Posterior cingulate gyrus (tissue), 11 donors: ENCODE measurements at places on chromosomes 1 and 21.

GRCh38 chr1:89686520-89686919 is 53.6 kb downstream of the LRRC8C start:
- no peak for DNase-seq

DNA sequence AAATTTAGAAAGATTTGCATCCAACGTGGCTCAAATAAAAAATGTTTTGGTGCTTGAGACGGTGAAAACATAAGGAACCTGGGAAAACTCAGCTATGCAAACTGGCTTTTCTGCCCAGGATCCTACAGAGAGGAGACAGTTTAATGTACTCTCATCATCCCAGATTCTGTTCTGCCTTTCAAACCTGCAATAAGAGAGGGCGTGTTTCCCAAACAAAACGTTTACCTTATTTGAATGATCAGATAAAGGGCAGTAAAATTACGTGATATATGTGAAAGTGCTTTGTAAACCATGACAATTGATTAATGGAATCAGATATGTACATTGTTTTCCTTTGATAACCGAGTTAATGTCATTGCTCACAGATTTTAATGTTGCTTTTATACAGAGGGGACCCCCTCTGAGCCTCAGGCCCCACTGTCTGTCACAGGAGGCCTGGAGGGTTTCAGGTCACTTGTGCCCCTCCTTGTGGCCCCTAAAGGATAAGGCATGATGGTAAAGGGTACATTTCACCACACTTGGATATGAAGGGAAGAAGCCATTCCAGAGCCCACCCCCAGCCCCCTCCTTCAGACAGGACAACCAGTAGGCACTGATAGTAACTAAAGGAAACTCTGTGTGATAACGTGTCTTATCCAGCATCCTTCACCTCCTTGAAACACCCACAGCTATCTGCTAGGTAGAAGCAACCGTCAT is 157.6 kb downstream of the EDEM3 start:
- no peak for DNase-seq

DNA sequence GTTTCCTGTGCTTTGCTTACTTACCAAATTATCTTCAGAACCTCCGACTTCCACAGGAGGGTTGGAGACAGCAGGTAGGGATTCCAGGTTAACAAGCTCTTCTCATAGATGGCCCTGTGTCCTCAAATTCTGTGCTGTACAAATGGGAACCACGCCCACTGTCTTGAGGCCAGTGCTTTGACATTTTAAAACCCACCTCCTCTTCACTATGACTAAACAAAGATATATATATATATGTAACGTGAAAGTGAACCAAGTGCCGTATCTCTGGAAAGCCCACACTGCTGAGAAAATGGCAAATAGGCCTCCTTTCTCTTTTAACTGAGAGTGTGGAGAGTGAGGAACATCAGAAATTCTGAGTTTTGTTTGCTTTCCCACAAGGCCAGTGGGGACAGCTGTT is 99.6 kb downstream of the ZBTB18 start:
- no peak for DNase-seq

DNA sequence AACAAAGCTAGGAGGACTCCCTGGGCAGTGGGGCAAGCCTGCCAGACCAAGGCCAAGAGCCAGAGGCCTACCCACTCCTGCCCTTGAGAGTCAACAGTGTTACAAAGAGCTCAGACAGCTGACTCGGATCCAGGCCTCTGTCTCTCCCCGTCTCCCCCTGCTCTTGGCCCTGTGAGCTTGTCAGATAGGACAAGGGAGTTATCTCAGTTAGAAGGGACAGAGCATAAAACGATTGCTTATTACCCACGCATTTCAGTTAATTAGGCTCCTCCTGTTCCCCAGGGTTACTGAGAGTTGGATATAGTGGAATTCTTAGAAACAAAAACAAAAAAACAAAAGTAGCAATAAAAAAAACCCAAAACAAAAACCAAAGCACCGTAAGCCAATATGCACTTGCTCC is 1.3 kb downstream of the SLC41A1 start:
- DNase-seq: peak; percentile 36

DNA sequence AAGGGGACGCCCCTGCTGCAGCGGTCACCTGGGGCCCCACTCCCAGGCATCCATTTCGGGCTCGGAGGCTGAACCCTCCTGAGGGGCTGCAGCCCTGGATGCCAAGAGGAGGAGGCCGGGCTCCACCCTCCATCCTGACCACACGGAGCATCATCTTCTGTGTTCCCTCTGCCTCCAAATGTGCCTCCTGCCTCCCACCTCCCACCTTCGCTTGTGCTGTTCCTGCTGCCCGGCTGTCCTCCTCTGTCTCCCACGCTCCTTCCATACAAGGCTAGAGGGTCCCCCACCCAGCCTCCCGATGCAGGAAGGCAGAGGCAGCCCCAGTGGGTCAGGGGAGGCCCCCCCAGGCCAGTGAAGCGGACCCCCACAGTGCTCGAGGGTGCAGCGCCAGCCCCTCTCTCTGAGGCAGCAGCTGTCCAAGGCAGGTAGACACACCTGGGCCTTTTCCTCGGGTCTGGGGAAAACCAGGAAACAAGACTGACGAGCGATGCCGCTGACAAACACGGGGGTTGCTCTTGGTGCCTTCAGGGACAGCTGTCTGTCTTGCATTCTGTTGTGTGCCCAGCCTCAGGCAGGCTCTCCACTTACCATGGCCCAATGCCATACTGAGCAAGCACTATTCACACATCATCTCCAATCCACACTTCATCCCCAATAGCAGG is 16.8 kb upstream of the PLEKHG5 start:
- DNase-seq: no peak

- no peak for DNase-seq
These were observed 131.5 kb upstream of the ZNF648 start for GRCh38 chr1:182192966-182193365.

- no peak for DNase-seq
These were observed 18.6 kb downstream of the S100A7A start for GRCh38 chr1:153434746-153435455.

DNA sequence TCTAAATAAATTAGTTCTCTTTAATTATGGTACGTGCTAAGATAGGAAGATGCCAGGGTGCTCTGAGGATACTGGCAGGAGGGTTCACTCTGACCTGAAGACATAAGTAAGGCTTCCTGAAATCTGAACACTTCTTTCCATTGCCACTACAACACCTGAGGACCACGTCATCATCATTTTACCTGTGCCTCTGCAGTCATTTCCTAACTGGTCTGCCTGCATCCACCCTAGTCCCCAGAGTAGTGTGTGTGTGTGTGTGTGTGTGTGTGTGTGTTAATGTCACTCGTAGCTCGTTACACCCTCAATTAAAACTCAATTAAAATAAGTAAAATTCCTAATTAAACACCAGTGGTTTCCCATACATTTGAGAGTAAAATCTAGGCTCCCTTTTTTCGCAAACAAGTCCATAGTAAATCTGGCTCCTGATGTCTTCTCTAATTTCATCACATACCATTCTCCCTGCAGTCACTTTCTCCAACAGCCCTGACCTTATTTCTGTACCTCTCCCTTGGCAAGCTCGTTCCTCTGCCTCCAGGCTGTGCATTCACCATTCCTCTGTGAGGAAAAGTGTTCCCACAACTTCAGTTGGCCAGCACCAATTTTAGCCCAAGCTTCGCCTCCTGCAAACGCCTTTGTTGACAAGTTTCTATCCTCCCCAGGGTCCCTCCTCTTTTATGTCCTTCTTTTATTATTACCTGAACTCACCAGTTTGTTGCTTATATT is 8.7 kb downstream of the IL12RB2 start:
- DNase-seq: no peak
